Epithelial cell of proximal tubule (primary cell): ENCODE measurements at places on chromosomes 5 and 9. TPM values are rescaled to one million over a fixed set of nuclear protein-coding genes. Genes with fewer than 3 reads are reported as not detected.

CACNA1B gene
- total RNA-seq = under 0.01 and 0.07 TPM in 2 replicates

DAB2IP gene
- total RNA-seq = 11.6 and 23.8 TPM in 2 replicates

CYLC2 gene
- total RNA-seq = not detected in 2 replicates

CCL19 gene
- total RNA-seq = not detected in 2 replicates

CKMT2 gene
- total RNA-seq = not detected in 2 replicates

RCL1 gene
- 16.9 and 23.4 TPM in 2 replicates for total RNA-seq

ZNF367 gene
- 10.8 and 12.2 TPM in 2 replicates for total RNA-seq

OR2Y1 gene
- not detected in 2 replicates for total RNA-seq

STOML2 gene
- total RNA-seq = 201 and 268 TPM in 2 replicates

FGD3 gene
- total RNA-seq = 0.14 and 0.58 TPM in 2 replicates

SLC46A2 gene
- total RNA-seq = not detected in 2 replicates

EGR1 gene
- 2.2 and 6.7 TPM in 2 replicates for total RNA-seq

NR6A1 gene
- 1.1 and 2.0 TPM in 2 replicates for total RNA-seq

PCDHB5 gene
- total RNA-seq = 0.22 and 0.63 TPM in 2 replicates

SWI5 gene
- total RNA-seq = 25.3 and 37.4 TPM in 2 replicates

ETF1 gene
- total RNA-seq = 65.1 and 125 TPM in 2 replicates

SCGB3A1 gene
- 0.72 TPM in 1 of 2 replicates, not detected in the other for total RNA-seq

BTNL3 gene
- total RNA-seq = not detected in 2 replicates

ADAM19 gene
- 19.3 and 45.8 TPM in 2 replicates for total RNA-seq

DPYSL3 gene
- 38.3 and 76.0 TPM in 2 replicates for total RNA-seq

OLFML2A gene
- total RNA-seq = 3.5 and 7.0 TPM in 2 replicates

FCN1 gene
- not detected in 2 replicates for total RNA-seq

THBS4 gene
- 0.29 and 1.3 TPM in 2 replicates for total RNA-seq

PCDHGA11 gene
- total RNA-seq = 2.6 and 2.7 TPM in 2 replicates

DMRT3 gene
- total RNA-seq = 0.29 and 1.4 TPM in 2 replicates

CLIC3 gene
- total RNA-seq = 2.2 and 2.4 TPM in 2 replicates

GABRP gene
- not detected in 2 replicates for total RNA-seq

SUSD3 gene
- 1.4 and 2.9 TPM in 2 replicates for total RNA-seq

EIF4E1B gene
- total RNA-seq = not detected in 2 replicates

FBP1 gene
- total RNA-seq = 1.6 and 2.9 TPM in 2 replicates

LURAP1L gene
- 5.2 and 11.8 TPM in 2 replicates for total RNA-seq

PCDHA1 gene
- total RNA-seq = not detected in 2 replicates

ADRB2 gene
- 2.6 and 3.3 TPM in 2 replicates for total RNA-seq

FGF10 gene
- total RNA-seq = not detected in 2 replicates

ZNF79 gene
- 4.7 and 7.4 TPM in 2 replicates for total RNA-seq
